Fibroblast of skin of abdomen (primary cell): ENCODE measurements at places on chromosomes 5 and 9.

DNA sequence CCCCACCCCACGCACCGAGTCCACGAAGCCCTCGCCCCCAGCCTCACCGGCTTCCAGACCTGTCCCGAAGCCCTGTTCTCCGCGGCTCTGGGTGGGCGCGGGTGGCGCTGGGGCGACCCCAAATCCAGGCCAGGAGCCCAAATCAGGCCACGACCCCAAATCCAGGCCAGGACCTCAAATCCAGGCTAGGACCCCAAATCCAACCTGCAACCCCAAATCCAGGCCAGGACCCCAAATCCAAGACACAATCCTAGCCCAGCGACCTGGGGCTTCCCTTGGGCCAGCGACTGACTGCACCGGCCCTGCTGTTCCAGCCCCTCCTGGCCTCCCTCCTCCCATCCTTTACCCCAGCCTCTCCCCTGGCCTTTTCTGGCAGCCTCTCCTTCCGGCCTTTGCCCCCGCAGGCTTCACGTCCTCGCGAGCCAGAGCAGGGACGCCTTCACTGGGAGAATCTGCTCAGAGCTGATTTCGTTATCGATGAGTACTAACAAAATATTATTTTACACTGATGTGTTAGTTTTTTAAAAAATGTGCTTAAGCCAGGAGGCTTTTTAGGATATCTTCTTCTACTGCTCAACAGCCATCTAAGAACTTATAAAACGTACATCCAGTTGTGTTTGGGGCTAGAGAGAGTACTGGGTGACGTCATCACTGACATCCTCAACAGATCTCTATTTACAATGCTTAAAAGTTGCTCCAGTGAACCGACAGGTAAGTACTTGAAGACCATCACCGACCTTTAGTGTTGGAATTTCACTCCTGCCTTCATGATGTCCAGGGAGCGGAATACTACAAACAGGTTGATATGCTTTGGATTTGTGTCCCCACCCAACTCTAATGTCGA is 34.7 kb downstream of the TRIP13 start:
- no peak for DNase-seq

- DNase-seq = no peak
Measured at GRCh38 chr9:74499111-74499601, 2.0 kb downstream of the RORB start.

GRCh38 chr9:134150557-134151214 is 13.7 kb downstream of the RNU6ATAC start:
- peak; percentile 13 for DNase-seq

- DNase-seq = peak; percentile 13
Measured at GRCh38 chr5:54785729-54786591, 199.4 kb downstream of the ESM1 start.

- DNase-seq = no peak
Measured at GRCh38 chr9:27293996-27294395, 3.0 kb downstream of the EQTN start.

DNA sequence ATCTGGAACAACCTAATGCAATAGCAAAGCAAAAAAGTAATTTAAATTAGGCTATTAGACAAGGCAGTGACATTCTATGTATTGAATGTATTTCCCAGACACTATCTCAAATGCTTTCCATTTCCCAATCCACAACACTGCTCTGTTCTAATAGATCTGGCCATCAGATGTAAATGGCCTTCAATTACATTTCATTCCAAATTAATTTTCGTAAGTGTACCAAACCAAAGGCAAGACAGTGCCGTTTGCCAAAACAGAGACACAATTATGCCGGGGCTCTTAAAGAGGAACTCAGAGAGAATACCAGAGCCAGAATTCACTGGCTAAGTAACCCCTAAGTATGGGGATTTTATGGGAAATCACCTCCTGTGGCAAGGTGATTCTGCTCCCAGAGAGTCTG is 63.1 kb downstream of the GNAQ start:
- no peak for DNase-seq

DNA sequence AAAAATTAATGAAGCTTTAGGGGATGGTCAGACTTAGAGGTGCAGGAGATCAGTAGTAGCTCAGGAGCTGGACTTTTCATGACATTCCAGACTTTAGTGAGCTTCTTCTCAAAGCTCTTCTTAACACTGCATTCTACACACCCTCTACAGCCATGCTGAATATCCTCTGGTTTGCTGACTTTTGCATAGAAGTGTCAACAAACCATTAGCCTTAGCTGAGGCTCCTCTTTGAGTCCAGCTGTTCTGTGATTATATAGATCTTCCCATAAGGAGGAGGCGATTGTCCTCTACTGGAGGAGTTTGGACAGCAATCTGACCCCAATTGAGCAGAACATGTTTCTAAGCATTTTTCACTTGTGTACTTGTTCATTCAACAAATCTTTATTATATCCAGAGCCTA is 75.0 kb upstream of the RUSC2 start:
- DNase-seq = no peak
